ENCODE measurements at places on chromosomes 3 and 15.

DNA sequence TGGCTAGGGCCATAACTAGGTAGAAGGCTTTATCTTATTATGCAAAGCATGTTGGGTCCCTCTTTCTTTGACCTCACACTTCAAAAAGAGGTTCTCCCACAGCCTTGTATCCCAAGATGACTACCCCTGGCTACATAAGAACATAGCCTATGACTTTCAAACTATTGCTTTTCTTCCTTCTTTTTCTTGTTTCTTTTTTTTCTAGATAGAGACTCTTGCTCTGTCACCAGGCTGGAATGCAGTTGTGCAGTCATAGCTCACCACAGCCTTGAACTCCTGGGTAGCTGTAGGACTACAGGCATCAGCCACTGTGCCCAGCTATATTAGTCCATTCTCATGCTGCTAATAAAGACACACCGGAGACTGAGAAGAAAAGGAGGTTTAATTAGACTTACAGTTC is 47.2 kb downstream of the DIPK2A start:
- peak; percentile 75 for DNase-seq

- peak; percentile 33 for DNase-seq
These were observed 45.8 kb upstream of the FOXP1 start for GRCh38 chr3:71629289-71629688.

- peak; percentile 51 for DNase-seq
These were observed 28.5 kb upstream of the SLC7A14 start for GRCh38 chr3:170614214-170614966.

GRCh38 chr3:24400450-24400849 is 94.2 kb downstream of the THRB start:
- no peak for DNase-seq

GRCh38 chr3:87780811-87781210 is 278.0 kb downstream of the CGGBP1 start:
- no peak for DNase-seq

GRCh38 chr3:54527953-54528352 is 399.9 kb downstream of the LRTM1 start:
- no peak for DNase-seq

- no peak for DNase-seq
These were observed 322.3 kb upstream of the TBL1XR1 start for GRCh38 chr3:177519588-177519987.
